ENCODE measurements at places on chromosomes 11 and 22.

GRCh38 chr22:42962295-42963230 is 52.4 kb downstream of the PACSIN2 start:
- no peak for DNase-seq

DNA sequence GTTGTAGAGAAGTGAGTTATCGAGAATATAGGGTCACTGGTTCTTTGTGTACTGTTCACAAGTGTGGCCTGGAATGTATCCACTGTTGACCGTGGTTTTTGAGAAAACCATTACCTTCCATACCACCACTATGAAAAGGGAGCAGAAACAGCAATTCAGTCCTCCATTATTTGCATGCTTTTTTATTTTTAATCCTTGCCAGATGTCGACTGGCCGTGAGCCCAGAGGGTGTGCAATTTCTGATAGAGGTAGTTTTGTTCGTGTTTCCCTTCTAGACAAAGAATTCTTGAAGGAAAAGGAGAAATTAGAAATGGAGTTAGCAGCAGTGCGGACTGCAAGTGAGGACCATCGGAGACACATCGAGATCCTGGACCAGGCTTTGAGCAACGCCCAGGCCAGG is 81.7 kb downstream of the AMOTL1 start:
- DNase-seq = no peak

- no peak for DNase-seq
These were observed 83.7 kb upstream of the LINC01488 start for GRCh38 chr11:69397732-69398131.

GRCh38 chr11:57424792-57425564 is 1.9 kb downstream of the SLC43A3 start:
- no peak for DNase-seq

DNA sequence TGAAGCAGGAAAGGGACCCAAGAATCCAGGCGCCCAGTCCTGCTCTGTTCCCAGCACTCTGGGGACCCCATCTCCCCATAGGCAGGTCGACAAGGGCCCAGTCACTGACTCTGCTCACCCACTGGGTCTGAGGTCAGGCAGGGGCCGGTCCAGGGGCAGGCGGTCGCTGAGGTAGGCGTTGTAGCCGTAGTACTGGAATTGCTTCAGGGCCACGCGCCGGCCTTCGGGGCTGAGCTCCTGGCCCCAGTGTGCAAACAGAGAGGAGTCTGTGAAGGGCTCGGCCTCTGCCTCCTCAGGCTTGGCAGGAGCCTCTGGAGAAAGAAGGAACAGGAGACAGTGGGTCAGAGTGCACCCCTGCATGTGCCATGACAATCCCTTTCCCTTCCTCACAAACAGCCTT is 95.6 kb upstream of the CSNK2A3 start:
- DNase-seq = no peak

GRCh38 chr11:13997881-13998280 is 35.4 kb downstream of the SPON1 start:
- no peak for DNase-seq

GRCh38 chr11:46984987-46985386 is 48.4 kb downstream of the CSTPP1 start:
- no peak for DNase-seq

DNA sequence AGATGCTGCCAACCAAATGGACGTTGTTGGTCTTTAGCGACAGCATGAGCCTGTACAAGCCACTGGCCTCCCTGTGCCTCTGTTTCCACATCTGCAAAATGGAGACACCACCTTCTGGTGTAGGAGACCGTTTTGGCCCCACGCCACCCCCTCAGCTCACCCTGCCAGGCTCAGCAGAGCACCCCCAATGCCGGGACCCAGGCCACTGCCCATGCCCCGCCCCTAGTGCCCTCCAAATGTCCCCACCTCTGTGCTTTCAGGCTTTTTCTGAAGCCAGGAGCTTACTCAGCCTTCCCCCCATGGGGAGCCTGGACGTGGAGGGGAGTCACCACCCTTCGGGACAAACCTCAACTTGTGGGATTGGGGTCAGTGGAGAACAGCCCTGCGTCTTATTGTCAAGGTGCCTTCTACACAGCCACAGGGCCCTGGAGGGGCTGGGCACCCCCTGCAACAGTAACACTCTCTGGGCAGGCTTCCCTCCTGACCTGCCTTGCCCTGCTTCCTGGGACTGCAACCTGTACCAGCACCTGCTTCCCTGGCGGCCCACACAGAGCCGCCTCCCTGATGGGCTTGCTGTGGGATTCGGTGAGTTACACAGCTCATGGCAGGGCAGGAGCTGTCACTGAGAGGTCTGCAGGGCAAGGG is 24.6 kb upstream of the RTL6 start:
- DNase-seq = no peak

DNA sequence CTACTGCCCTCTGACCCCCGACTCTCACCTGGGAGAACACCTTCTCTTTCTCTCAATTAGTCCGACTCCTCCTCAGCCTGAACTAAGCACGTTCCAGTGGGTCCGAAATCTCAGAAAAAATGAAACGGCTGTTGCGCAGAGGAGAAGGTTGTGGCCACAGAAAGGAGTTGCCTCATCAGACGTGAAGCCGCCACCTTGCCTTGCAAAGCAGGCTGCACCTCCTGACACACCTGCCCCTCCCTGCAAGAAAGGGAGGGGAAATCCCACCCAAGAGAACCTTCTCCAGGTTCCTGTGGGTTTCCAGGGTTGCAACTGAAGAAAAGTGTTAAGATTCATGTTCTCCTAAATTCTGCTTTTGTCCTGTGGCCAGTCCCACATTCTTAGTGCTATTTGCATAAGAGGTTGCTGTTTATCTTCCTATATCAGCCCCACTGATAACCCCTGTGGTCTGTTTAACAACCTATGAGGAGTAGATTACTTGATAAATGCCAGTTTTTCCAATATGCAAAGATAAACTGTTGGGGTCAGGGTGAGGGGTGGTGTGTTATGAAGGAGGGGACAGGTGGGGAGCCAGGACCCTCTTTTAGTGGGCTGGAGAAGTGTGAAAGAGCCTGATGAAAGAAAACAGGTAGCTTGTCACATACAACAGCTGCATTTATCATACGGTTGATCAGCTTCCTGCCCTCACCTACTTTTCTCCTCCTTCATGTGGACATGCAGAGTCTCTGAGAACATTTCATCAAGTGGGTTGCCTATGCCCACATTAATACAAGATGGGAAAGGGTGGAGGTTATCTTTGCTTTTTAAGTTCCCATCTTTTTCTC is 18.2 kb downstream of the ZBTB16 start:
- DNase-seq = no peak

GRCh38 chr11:20156280-20156875 is 3.9 kb downstream of the DBX1 start:
- DNase-seq = no peak

GRCh38 chr11:8227156-8228152 is 36.2 kb downstream of the LMO1 start:
- DNase-seq = no peak

DNA sequence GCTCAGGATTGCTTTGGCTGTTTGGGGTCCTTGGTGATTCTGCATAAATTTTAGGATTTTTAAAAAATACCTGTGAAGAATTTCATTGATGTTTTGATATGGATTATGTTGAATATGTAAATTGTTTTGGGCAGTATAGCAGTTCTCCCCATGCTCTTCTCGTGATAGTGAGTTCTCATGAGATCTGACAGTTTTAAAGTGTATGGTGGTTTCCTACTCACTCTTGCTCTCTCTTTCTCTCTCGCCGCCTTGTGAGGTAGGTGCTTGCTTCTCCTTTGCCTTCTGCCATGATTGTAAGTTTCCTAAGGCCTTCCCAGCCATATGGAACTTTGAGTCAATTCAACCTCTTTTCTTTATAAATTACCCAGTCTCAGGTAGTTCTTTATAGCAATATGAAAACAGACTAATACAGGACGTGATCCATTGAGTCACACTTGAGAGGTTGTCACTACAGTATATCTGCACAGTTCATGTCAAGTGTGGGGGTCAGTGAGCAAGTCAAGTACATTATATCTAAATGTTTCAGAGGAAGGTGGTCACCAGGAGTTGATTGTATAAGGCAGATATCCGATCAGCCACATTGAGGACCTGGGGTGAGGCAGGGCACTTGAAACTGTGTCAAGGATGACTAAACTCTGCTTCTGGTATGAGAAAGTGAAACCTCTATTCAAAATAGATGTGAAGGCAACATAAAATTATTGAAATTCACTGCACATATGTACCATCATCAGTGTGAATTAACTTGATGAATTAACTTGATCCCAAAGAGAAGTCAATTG is 70.7 kb upstream of the CCDC179 start:
- DNase-seq = no peak

DNA sequence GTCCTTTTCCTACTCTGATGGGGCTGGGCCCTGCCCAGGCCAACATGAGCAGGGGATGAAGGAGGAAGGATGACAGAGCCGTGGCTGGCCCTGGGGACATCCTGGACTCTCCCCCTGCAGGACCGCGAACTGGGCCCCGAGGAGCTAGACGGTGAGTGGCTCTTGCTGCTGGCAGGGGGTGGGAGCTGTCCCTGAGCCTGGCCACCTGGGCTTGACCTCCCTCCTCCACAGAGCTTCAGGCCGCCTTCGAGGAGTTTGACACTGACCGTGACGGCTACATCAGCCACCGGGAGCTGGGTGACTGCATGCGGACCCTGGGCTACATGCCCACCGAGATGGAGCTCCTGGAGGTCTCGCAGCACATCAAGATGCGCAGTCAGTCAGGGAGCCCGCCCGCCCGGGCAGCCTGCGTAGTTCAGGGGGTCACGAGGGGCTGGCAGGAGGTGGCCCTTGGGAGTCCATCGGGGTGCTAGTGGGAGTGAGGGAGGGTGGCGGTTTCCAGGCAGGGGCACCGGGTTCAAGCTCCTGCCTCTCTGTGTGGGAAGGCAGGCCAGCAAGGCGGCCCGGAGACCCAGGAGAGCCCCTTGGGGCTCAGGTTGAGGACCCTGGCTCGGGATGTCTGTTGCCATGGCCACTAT is 1.0 kb downstream of the CABP4 start:
- no peak for DNase-seq

DNA sequence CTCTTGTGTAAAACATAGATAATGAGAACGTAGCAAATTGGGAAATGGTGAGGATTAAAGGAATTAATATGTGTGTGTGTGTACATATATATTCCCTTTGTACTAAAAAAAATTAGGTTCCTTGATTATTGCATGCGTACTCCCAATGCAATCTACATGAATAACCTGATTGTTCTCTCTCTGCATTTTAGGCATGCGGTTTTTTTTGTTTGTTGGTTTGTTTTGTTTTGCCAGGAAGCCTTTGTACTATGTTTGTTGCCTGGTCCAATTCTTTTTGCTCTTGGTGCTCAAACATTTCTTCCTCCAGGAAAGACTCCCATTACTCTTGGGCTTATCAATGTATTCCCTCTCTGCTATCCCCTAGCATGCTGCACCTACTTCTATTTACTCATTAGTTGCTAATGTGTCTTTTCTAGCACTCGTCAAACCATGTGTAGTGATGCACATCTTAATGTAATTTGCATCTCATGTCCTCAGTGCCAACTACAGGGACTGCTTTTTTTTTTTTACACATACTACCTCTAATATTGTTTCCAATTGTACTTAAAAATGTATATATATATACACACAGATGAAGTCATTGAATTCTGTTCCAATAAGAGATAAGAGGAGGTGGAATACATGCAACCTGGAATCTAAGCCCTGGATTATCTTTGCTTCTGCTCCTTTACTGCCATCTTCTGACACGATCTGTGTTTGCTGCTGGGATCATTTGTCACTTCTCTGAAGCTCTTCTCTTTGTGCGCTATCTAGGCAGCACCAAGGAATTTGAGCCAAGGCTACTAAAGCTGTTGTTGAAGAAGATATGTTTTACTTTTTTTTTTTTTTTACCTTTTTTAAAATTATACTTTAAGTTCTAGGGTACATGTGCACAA is 197.2 kb upstream of the ANO3 start:
- no peak for DNase-seq
